ENCODE measurements at places on chromosomes 12 and 14.

- DNase-seq: no peak
Observed at GRCh38 chr12:61538951-61539350, 721.3 kb upstream of the USP15 start.

GRCh38 chr12:81976661-81977060, 217.5 kb upstream of the PPFIA2 start:
- DNase-seq: no peak

DNA sequence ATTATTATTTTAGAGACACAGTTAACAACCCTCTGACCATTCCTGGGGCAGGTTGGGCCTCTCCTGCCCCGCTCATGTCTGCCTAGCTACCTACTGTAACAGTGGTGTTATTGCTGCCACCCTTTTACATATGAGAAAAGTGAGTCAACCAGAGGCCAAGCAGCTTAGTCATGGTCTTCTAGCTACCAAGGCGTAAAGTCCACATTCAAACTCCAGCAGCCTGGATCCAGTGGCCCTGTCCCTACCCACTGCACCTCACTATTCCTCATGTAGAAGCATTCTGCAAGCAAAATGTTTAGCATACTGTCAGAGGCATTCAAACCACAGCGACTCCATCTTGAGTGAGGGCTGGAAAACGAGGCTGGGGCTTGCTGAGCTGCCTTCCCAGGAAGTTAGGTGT, 95.8 kb downstream of the SLC15A4 start:
- DNase-seq: no peak

GRCh38 chr12:12447236-12447635, 90.4 kb downstream of the BORCS5 start:
- no peak for DNase-seq

DNA sequence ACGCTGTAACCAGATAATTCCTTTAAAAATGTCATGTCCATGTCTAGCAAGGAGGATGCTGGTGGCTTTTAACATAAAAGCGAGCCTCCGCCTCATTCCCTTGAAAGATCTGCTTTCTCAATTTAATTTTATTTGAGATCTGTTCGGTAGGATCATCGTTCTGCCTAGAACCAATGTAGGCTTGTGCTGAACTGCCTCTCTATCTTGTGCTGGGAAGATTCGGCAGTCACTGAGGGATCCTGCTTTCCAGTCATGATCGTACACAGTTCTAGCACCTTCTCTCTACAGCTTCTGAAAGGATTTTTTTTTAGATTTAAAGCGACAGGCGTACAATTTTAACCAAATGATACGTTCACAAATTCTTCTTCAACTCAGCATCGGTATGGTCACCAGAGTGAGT, 54.3 kb downstream of the PEBP1 start:
- no peak for DNase-seq

- no peak for DNase-seq
Observed at GRCh38 chr12:104547235-104547634, 90.5 kb downstream of the CHST11 start.

GRCh38 chr14:55740649-55740989, 160.6 kb downstream of the KTN1 start:
- DNase-seq: no peak

- no peak for DNase-seq
Observed at GRCh38 chr12:32140877-32141276, 34.2 kb downstream of the BICD1 start.

DNA sequence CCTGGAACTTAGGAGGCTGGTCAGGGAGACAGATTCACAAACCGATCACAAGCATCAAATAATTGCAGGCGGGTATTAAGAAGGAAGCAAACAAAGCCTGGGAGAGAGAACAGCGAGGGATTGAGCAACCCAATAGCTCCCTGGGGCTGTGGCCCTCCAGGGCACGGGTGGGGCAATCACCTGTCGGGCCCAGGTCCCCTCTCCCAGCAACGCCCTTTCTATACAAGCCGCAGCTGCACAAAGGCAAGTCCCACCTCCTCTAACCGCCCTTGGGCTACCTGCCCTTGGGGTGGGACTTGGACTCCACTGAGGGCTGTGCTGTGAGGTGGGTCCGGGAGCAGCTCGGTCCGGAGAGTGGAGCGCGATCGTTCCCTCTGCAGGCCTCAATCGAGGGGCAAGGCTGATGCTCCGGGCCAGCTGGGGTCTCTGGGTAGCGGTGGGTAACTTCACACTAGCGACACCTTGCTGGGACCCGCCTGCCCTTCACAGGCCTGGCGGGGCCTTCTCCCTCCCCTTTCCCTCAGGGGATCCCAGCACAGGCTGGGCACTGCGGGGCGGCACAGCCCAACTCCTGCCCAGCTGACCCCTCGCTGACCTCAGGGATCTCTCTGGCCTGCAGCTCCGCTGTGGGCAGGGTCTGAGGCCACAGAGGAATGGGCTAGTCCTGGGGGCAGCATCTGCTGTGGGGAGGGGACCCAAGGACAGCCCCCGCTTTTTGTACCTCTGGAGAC, 8.0 kb downstream of the PHB2 start:
- no peak for DNase-seq

DNA sequence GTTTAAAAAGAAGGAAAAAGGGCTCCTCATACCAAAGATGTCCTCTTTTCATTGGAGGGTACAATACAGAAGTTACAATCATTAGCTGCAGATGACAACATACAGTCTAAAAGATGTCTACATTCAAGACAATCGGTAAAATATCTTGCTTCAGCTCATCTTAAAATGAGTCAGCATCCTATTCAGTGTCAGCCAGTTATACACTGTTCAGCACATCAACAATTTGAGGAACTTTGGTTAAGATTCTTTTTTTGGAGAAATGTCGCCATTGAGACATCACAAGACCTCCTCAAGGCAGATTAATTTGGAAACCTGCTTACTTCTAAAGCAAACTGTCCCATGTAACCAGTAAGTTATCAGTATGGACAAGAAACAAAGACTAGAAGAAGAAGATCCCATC, 100.7 kb upstream of the SLC38A4 start:
- no peak for DNase-seq

DNA sequence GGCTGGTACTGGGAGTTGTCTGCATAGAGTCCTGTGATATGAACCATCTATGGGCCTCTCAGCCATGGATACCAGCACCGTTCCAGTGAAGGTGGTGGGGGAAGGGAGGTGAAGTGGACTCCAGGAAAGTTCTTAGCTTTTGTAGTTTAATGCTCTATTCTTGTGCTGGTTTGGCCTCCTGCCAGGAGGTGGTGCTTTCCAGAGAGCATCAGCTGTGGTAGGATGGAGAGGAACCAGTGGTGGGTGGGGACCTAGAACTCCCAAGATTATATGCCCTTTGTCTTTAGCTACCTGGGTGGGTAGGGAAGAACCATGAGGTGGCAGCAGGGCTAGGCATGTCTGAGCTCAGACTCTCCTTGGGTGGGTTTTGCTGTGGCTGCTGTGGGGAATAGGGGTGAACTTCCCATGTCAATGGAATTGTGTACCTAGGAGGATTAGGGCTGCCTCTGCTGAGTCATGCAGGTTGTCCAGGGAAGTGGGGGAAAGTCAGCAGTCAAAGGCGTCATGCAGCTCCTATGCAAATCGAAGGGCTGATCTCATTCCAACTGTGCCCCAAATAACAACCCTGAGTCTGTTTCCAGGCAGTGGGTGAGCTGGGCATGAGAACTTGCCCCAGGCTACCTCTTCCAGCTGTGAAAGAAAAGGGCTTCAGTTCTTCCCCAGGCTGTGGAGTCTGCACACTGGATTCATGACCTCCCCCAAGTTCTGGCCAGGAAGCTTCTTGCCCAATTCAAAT, 14.2 kb downstream of the GZMH start:
- no peak for DNase-seq

DNA sequence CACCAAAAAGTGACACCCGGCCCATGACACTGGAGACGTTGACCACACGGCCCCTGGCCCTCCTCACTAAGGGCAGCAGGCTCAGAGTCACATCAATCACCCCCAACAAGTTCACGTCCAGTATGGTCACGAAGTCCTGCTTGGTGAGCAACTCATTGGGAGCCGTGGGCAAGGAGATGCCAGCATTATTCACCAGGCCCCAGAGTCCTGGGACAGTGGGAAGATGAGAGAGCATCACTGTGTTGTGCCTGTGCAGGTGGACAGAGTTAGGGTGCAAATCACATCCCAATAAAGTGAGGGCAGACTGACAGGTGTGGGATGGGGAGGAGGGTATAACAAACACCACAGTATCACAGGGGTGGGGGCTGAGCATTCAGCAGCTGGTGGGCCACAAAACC, 2.5 kb downstream of the RDH16 start:
- DNase-seq: no peak

- DNase-seq: no peak
Observed at GRCh38 chr14:45253754-45254310, 830 bp upstream of the MIS18BP1 start.

DNA sequence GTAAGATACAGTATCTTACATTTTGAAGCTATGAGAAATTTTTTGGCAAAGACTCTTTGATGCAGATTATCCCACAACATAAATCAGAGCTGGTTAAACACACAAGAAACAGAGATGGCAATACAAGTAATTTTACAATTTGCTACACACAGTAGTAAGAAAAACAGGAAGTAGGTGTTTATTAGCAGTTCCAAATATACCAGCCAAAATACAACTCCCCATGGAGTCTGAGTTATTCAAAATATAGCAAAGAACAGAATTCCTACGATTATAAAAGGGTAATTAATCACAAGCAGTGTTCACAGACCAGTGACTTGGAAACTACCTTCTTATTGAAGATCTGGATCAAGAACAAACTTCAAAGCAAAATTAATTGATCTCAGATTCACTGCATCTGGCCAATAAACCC, 83.9 kb downstream of the BMP4 start:
- no peak for DNase-seq

- DNase-seq: no peak
Observed at GRCh38 chr12:131332224-131332623, 378.5 kb downstream of the ADGRD1 start.

GRCh38 chr12:39499296-39499695, 56.4 kb upstream of the KIF21A start:
- DNase-seq: no peak

- no peak for DNase-seq
Observed at GRCh38 chr12:49776413-49776812, 35.1 kb downstream of the TMBIM6 start.

All from SK-N-MC (cell line).